ENCODE measurements at places on chromosomes 4 and X.

GRCh38 chr4:98394134-98394533 lies 132.9 kb downstream of the RAP1GDS1 start:
- no peak for DNase-seq

DNA sequence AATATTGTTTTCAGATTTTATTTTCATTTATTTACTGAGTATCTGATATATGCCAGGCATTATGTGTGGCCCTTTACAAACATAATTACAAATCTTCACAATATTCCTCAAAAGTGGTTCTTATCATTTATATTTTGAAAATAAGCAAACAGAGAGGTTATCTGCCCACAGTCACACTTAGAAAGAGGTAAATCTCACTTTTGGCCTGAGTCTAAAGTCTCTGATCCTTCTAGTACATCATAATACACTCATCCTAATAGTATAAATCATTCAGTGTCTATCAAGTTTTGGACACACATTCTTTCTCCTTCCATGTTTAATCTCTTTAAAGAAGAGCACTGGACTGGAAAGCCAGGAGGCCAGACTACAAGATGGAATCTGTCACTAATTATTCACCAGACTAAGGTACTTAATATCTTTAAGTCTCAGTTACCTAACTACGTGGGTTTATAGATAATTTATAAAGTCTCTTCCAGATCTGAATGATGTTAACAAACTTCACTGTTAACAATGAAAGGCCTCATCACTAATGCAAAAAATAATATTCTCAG lies 281.3 kb downstream of the PPP3CA start:
- DNase-seq, result no peak

- DNase-seq, result no peak
Observed at GRCh38 chr4:76950956-76951671, 1.6 kb downstream of the SEPTIN11 start.

GRCh38 chr4:61782133-61782532 lies 582.0 kb downstream of the ADGRL3 start:
- no peak for DNase-seq

DNA sequence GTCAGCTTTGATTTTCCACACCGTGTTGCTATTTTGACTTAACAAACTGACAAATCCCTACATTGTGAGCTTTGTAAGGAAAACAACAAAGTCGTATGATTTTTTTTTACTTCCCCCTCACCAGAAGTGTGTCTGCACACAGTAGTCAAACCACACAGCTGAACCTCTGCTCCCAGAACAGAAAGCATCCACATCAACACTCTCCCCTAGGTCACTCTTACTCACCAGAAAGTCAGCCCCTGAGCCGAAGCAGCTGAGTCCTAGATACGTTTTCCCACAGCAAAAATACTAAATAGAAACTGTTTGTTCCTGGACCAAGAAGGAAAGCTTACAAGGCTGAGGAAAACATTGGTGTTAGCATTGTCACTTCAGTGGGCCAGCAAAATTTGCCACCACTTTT lies 305.7 kb downstream of the DHX15 start:
- no peak for DNase-seq

DNA sequence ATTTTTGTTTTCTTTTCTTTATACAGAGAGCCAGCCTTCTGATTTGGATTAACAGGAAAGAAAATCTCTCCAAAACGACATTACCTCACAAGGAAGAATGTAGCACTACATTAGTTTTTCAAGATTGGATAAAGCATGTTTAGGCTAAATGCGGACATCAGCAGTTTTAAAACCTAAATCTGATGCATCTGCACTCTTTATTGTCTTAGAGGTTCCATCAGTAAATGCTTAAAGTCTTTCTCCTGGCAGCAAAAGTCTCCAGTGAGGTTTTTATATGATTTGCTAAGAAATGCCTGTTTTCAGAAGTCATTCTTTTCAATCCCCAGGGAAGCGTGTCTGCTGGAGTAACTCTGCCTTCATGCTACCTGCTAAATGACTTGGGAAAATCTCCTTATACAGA lies 912.9 kb upstream of the INTU start:
- DNase-seq, result no peak
